Adrenal gland (tissue), 19 donors: ENCODE measurements at places on chromosomes 12 and 14.

DNA sequence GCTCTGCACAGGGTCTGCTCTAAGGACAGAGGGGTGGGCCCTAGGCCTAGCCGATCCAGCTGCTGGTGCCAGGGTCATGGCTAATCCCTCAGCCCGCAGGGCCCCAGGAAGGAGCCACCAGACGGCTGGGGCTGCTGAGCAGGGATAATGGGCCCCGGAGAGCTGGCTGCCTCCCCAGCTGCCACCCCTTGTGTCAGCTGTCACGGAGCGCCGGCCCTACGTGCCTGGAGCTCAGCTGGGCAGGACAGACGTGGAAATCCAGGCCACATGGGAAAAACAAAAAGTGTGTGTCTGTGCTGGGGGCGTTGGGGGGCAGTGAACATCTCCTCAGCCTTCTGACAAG is 36.2 kb downstream of the CHGA start:
- H3K27me3 ChIP-seq, result no peaks in the 10 kb centered on the region
- DNase-seq, result no peak
- no peak overlapping the region for H3K4me3 ChIP-seq
- H3K36me3 ChIP-seq, result peaks cover 22% of the 10 kb centered on the region
- H3K4me1 ChIP-seq, result peaks cover 8% of the 10 kb centered on the region
- no peak overlapping the region for H3K27ac ChIP-seq

DNA sequence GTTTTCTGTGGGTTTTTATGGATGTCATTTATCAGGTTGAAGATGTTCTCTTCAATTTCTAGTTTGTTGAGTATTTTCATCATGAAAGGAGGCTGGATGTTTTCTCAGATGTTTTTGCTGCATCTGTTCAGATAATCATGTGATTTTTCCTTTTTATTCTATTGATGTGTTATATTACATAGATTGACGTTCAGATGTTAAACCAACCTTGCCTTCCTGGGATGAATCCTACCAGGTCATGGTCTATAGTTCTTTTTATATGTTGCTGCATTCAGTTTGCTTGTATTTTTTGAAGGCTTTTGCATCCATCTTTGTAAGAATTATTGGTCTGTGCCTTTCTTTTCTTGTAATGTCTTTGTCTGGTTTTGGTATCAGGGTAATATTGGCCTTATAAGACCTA is 43.9 kb upstream of the LYZ start:
- no peak overlapping the region for H3K4me3 ChIP-seq
- DNase-seq, result no peak
- H3K4me1 ChIP-seq, result no peaks in the 10 kb centered on the region
- H3K27me3 ChIP-seq, result no peaks in the 10 kb centered on the region
- no peaks in the 10 kb centered on the region for H3K36me3 ChIP-seq

GRCh38 chr12:49377386-49377785 is 10.1 kb downstream of the SPATS2 start:
- H3K4me1 ChIP-seq, result no peaks in the 10 kb centered on the region
- no peak overlapping the region for H3K4me3 ChIP-seq
- H3K27ac ChIP-seq, result no peak overlapping the region
- no peaks in the 10 kb centered on the region for H3K27me3 ChIP-seq
- DNase-seq, result no peak
- no peaks in the 10 kb centered on the region for H3K36me3 ChIP-seq

DNA sequence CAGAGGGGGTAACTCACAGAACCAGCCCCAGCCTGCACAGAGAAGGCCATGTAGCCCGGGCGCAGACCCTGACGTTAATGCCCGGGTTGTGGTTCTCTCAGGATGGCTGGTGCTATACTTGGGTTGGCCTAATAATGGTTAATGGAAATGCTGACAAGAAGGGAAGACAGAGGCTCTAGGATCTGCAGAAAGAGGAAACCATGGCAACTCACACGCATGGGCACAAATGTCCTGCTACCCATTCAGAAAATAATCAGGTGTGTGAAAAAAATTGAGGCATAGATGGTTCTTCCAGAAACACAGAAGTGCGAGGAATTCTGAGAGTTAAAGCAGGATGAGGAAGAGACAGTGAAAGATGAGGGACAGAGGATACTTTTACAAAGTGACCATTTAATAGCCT is 33.8 kb downstream of the APPL2 start:
- no peak overlapping the region for H3K27ac ChIP-seq
- no peak overlapping the region for H3K4me3 ChIP-seq
- peaks cover 39% of the 10 kb centered on the region for H3K4me1 ChIP-seq
- no peaks in the 10 kb centered on the region for H3K27me3 ChIP-seq

- H3K27ac ChIP-seq, result no peak overlapping the region
- H3K4me1 ChIP-seq, result no peaks in the 10 kb centered on the region
- no peak overlapping the region for H3K4me3 ChIP-seq
These were observed 18.1 kb upstream of the DIABLO start for GRCh38 chr12:122243965-122244364.

DNA sequence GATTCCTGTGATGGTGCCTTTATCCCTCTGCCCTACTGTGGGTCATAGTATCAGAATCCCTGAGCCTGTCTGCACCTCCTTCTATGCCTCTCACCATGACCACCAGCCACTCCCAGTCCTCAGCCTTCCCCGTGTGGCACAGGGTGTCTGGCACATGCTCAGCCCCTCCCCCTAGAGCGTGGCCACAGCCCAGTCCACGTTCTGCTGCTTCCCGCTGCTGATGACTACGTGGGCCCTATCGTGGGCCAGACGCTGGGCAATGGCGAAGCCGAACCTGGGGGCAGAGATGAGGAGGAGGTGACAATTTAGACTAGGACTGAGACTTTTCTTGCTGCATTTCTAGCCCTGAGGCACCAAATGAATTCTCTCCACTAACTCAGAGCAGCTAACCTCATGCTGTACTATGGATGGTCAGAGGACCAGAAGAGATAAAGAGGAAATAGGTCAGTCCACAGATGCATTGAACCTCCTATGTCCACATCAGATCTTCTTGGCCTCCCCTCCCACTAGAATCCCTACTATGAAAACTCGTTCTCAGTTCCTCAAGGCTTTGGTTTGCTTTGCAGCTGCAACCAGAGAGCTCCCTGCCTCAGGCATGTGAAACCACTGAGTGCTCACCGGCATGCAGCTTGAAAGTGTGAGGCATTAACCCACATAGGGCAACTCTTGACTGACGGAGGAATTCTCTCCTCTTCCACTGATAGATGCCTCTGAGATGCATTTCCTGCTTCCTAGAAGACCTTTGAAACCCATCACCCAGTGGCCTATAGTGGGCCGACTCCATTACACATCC is 126.3 kb upstream of the DHRS4 start:
- DNase-seq, result no peak
- no peaks in the 10 kb centered on the region for H3K4me1 ChIP-seq
- no peaks in the 10 kb centered on the region for H3K36me3 ChIP-seq
- no peak overlapping the region for H3K27ac ChIP-seq
- H3K27me3 ChIP-seq, result no peaks in the 10 kb centered on the region

GRCh38 chr12:126741536-126742240 is 1525.3 kb upstream of the TMEM132C start:
- DNase-seq, result no peak
- no peak overlapping the region for H3K27ac ChIP-seq
- H3K4me1 ChIP-seq, result no peaks in the 10 kb centered on the region
- H3K27me3 ChIP-seq, result no peaks in the 10 kb centered on the region
- no peak overlapping the region for H3K4me3 ChIP-seq

DNA sequence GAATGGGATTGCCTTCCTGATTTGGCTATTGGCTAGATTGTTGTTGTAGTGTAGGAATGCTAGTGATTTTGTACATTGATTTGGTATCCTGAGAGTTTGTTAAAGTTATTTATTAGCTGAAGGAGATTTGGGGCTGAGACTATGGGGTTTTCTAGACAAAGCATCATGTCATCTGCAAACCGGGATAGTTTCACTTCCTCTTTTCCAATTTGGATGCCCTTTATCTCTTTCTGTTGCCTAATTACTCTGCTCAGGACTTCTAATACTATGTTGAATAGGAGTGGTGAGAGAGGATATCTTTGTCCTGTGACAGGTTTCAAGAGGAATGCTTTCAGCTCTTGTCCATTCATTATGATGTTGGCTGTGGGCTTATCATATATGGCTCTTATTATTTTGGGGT is 265.7 kb upstream of the MGAT4C start:
- DNase-seq, result no peak
- no peaks in the 10 kb centered on the region for H3K4me1 ChIP-seq
- H3K27me3 ChIP-seq, result no peaks in the 10 kb centered on the region
- no peak overlapping the region for H3K4me3 ChIP-seq
